Glutamatergic neuron (in vitro differentiated cells): ENCODE measurements at places on chromosomes 7 and 10. TPM values are rescaled to one million over a fixed set of nuclear protein-coding genes. Genes with fewer than 3 reads are reported as not detected.

- H3K36me3 ChIP-seq: peaks cover 3% of the 10 kb centered on the region
- DNase-seq: no peak
- peaks cover 8% of the 10 kb centered on the region for H3K27me3 ChIP-seq
- H3K27ac ChIP-seq: peak overlapping the region; percentile 57
- H3K4me3 ChIP-seq: peak overlapping the region; percentile 94
Observed at GRCh38 chr7:91942312-91942711, 1.6 kb downstream of the AKAP9 start.

DNA sequence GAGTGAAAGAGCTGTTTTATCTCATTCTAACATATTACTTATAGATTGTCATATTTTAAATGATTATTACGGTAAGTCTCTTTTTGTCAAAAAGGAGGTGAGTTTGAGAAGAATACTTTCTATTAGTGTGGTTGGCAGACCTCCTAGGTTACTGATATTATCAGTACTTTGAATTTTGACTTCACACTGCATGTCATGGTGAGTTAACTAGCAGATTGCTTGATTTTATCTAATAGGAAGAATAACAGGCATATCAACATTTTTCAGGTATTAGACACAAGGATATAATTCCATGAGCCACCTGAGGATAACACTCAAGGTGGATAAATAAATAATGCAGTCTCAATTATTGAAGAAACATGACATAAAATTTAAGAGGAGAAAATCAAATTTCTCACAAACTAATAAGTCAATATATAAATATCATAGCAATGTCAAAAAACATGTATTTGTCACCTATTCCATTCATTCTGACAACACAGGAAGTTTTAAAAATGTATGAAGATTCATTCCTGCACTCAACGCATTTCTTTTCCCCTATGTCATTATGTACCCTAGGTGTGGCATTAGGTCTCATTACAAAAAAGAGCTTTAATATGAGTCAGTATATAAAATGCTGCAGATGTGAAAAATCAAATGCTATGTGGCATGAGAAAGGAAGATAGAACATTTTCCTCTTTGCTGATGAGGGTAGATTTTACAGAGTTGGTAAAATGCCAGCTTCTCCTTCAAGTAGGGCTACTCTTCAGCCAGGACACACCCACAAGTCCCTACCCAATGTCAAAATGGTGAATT lies 1621.6 kb downstream of the REEP3 start:
- H3K4me3 ChIP-seq: no peak overlapping the region
- DNase-seq: no peak
- H3K27me3 ChIP-seq: no peaks in the 10 kb centered on the region
- no peak overlapping the region for H3K27ac ChIP-seq

- H3K27ac ChIP-seq: no peak overlapping the region
- H3K36me3 ChIP-seq: no peaks in the 10 kb centered on the region
- DNase-seq: no peak
- no peak overlapping the region for H3K4me3 ChIP-seq
- H3K27me3 ChIP-seq: peaks cover 2% of the 10 kb centered on the region
Observed at GRCh38 chr10:73838008-73838567, 26.7 kb upstream of the NDST2 start.

Gene CYP3A4
- not detected for total RNA-seq

- no peak overlapping the region for H3K4me3 ChIP-seq
- H3K4me1 ChIP-seq: no peaks in the 10 kb centered on the region
- H3K36me3 ChIP-seq: no peaks in the 10 kb centered on the region
- H3K27me3 ChIP-seq: no peaks in the 10 kb centered on the region
- no peak for DNase-seq
Observed at GRCh38 chr7:21922605-21923004, 23.1 kb downstream of the CDCA7L start.

GRCh38 chr10:60654813-60655464 lies 123.3 kb upstream of the CDK1 start:
- H3K36me3 ChIP-seq: no peaks in the 10 kb centered on the region
- peaks cover under 1% of the 10 kb centered on the region for H3K4me1 ChIP-seq
- no peak overlapping the region for H3K27ac ChIP-seq

Gene BLOC1S2
- 82.9 TPM for total RNA-seq

Gene WNT2
- not detected for total RNA-seq

- H3K4me1 ChIP-seq: peaks cover 18% of the 10 kb centered on the region
- no peak overlapping the region for H3K27ac ChIP-seq
- H3K4me3 ChIP-seq: no peak overlapping the region
Observed at GRCh38 chr7:29917641-29918040, 72.0 kb downstream of the SCRN1 start.

Gene ADAM22
- 91.9 TPM for total RNA-seq
